ENCODE measurements at places on chromosomes 1 and 21.

GRCh38 chr1:108011295-108011694, 46.3 kb upstream of the VAV3 start:
- DNase-seq, result no peak

DNA sequence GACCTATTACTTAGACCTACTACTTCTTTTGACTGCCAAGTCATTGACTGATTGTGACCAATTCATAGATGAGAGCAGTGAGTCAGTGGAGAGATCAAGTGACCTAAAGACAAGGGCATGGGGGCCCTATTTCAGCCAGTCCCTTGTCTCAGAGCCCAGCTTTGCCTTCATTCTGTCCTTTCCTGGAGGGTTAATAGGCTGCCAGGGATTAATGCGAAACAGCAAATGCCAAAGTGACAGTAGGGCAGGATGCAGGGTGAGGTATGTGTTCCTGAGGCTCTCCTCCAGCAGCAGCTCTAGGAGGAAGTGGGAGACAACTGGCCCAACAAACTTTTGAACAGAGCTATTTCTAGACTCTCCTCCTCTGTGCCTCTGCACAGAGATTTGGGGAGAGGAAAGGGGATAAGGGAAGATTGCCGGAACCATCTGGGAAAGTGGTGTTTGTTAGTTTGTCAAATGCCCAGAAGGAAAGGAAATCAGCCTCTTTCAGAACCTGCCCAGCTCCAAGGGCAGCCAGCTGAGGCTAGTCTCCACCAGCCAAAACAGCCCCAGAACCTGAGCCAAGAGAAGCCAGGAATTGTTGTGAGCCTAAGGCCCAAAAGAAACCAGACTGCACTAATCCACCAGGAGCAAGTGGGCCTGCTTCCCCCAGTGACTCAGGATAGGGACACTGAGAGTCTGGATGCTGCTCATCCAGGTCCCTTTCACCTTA, 4.9 kb upstream of the S100A3 start:
- DNase-seq, result no peak

GRCh38 chr1:20168564-20169491, 17.1 kb upstream of the UBXN10 start:
- no peak for DNase-seq

- no peak for DNase-seq
Measured at GRCh38 chr1:68751723-68752122, 254.8 kb upstream of the DEPDC1 start.

- DNase-seq, result no peak
Measured at GRCh38 chr1:84366786-84367185, 31.5 kb upstream of the DNASE2B start.

- no peak for DNase-seq
Measured at GRCh38 chr1:37342736-37343135, 131.6 kb upstream of the ZC3H12A start.

DNA sequence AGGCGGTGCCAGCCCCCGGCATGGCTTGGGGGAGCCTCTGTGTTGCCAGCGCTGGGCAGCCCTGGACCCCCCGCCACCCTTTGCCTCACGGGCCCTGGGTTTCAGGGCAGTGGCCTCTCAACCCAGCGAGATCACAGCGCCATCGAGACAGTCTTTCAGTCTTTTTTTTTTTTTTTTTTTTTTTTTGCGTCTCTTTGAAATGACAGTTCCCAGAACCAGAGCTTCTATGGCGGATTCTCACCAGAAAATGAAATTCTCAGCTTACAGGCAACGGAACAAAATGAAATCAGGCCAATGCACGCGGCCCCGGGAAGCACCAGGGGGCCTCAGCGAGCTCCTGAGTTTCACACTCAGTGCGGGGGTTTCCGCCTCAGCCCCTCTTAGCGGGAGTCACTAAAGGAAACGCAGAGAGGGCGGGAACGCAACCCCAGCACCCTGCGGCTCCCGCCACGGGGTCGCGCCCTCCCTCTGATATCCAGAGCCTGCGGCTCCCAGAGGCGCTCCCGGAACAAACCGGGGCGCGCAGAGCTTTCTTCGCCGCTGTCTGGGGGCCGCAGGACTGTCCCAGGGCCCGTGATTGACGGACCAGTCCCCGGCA, 8.0 kb upstream of the COL6A1 start:
- peak; percentile 75 for DNase-seq
